H9 (cell line): ENCODE measurements at places on chromosomes 1 and 21.
A peak's percentile ranks its signal among the peaks of the same experiment; 100 is the strongest.

DNA sequence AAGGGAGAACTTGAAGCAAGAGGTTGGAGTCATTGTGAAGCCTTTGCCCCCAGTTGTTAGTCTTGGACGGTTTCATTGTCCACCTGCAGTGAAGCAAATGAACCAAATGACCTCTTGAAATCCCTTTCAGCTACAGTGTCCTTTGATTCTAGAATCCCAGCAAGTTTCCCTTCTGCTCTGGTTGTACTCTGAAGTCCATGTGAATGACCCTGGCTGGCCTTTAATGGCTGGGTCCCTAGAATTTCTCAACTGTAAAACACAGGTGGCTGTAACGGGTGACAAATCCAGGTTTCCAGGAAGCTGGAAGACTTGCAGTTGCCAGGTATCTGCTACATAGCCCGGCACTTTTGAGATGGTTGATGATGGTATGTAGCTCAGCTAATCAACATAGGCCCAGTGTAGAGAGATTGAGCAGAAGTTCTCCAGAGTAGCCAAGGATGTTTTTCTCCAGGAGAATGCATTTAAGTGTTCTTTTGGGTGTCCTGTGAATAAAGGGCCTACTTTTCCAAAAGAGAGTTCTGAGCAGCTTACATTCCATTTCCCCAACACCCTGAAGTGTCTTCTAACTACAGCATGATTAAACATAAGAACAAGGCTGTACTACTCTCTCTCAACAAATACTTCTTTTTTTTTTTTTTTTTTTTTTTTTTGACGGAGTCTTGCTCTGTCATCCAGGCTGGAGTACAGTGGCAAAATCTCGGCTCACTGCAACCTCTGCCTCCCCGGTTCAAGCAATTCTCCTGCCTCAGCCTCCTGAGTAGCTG, 17.6 kb upstream of the SLC30A1 start:
- no peaks in the 10 kb centered on the region for H3K4me1 ChIP-seq
- no peaks in the 10 kb centered on the region for H3K36me3 ChIP-seq
- DNase-seq = no peak
- no peak overlapping the region for H3K27ac ChIP-seq
- no peaks in the 10 kb centered on the region for H3K27me3 ChIP-seq

GRCh38 chr1:1959840-1960479, 40.9 kb upstream of the TMEM52 start:
- H3K36me3 ChIP-seq = 0 out of 2 replicates have a peak, but pooled peaks cover under 1% of the 10 kb centered on the region
- H3K27ac ChIP-seq = no peak overlapping the region
- no peaks in the 10 kb centered on the region; the same call in 1 of the 2 replicates for H3K4me1 ChIP-seq
- DNase-seq = peak; percentile 95
- peak overlapping the region; percentile 29; the same call in 1 of the 3 replicates for H3K4me3 ChIP-seq

- no peaks in the 10 kb centered on the region for H3K36me3 ChIP-seq
- peak; percentile 56 for DNase-seq
- no peaks in the 10 kb centered on the region for H3K27me3 ChIP-seq
- H3K27ac ChIP-seq = no peak overlapping the region
- no peaks in the 10 kb centered on the region; the same call in 1 of the 2 replicates for H3K4me1 ChIP-seq
These were observed 132.2 kb downstream of the CASZ1 start for GRCh38 chr1:10664251-10664650.

- H3K36me3 ChIP-seq = peaks cover 39% of the 10 kb centered on the region
- H3K4me3 ChIP-seq = no peak overlapping the region
- H3K4me1 ChIP-seq = no peaks in the 10 kb centered on the region
- no peak for DNase-seq
- no peak overlapping the region for H3K27ac ChIP-seq
- no peaks in the 10 kb centered on the region for H3K27me3 ChIP-seq
These were observed 54.4 kb downstream of the MPZL1 start for GRCh38 chr1:167776151-167776550.

DNA sequence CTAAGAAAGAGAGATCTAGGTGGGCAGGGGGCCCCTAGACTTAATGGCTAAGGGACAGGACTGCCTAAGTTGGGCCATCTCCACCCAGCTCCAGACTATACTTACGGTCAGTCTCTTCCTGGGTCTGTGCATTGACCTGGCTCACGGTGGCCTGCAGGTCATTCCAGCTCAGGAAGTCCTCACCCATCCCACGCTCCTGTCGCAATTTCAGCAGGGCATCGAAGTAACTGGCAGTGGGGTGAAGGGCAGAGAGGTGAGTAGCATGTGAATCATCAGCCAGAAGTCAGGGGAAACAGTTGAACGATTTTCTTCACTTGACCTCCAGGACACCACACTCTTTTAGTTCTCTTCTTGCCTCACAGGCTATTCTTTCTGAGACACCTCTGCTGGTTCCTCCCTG, 20.5 kb downstream of the IQGAP3 start:
- no peak for DNase-seq
- H3K4me1 ChIP-seq = no peaks in the 10 kb centered on the region
- H3K4me3 ChIP-seq = no peak overlapping the region
- H3K27ac ChIP-seq = no peak overlapping the region
- no peaks in the 10 kb centered on the region for H3K27me3 ChIP-seq

- H3K36me3 ChIP-seq = no peaks in the 10 kb centered on the region
- no peak overlapping the region for H3K4me3 ChIP-seq
- H3K27me3 ChIP-seq = no peaks in the 10 kb centered on the region
- no peak overlapping the region for H3K27ac ChIP-seq
These were observed 43.4 kb downstream of the RUNX1 start for GRCh38 chr21:35005560-35006224.

- no peaks in the 10 kb centered on the region for H3K4me1 ChIP-seq
- no peaks in the 10 kb centered on the region for H3K27me3 ChIP-seq
- DNase-seq = no peak
- no peak overlapping the region for H3K27ac ChIP-seq
- no peak overlapping the region for H3K4me3 ChIP-seq
These were observed 42.0 kb downstream of the TBCE start for GRCh38 chr1:235409042-235409820.

- no peaks in the 10 kb centered on the region for H3K27me3 ChIP-seq
- no peak for DNase-seq
- no peak overlapping the region for H3K27ac ChIP-seq
These were observed 55.1 kb downstream of the SLC22A15 start for GRCh38 chr1:116031302-116031835.

GRCh38 chr1:23500466-23500865, 16.5 kb upstream of the ASAP3 start:
- DNase-seq = no peak
- no peak overlapping the region for H3K4me3 ChIP-seq
- no peak overlapping the region for H3K27ac ChIP-seq
- H3K36me3 ChIP-seq = no peaks in the 10 kb centered on the region

GRCh38 chr1:24258735-24259424, 60.3 kb upstream of the GRHL3 start:
- no peaks in the 10 kb centered on the region for H3K36me3 ChIP-seq
- no peak overlapping the region for H3K27ac ChIP-seq
- DNase-seq = no peak
- H3K4me1 ChIP-seq = no peaks in the 10 kb centered on the region
